ENCODE measurements at places on chromosomes 3 and 15.

DNA sequence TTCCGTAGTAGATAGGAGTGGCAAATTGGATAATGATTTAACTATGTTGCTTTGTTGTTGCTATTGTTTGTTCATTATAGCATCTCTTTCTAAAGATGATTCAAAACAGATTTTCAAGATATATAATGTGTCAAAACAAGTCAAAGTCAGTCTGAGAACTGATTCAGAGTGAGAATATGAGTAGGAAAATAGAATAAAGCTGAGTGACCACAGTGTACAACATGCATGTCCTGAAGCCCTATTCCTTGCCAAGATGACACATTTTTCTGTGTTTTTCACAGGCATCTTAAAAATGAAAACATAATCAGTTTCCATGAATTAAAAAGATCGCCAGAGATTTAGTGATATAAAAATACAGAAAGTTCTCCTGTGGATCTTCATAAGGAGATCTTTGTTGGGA, 57.0 kb upstream of the THRB start:
- no peak for DNase-seq

GRCh38 chr3:72421126-72421525, 427.1 kb downstream of the SHQ1 start:
- DNase-seq, result no peak

DNA sequence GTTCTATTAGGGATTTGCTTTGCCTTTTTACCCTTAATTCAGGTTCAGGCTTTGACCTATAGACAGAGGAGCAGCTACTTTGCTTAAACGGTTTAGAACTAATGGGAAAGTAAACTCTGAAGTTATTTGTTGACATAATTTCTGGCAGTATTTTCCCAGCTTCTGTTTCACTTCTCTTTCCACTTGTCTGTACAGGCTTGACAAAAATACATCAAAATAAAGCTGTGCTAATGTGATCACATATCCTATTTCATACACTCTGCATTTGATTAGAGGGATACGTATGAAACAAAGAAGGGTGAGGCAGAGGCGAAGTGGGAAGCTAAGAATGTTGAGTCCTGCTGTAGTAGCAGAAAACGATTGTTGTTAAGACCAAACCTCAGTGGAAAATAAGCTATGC, 389.1 kb upstream of the RARB start:
- no peak for DNase-seq

DNA sequence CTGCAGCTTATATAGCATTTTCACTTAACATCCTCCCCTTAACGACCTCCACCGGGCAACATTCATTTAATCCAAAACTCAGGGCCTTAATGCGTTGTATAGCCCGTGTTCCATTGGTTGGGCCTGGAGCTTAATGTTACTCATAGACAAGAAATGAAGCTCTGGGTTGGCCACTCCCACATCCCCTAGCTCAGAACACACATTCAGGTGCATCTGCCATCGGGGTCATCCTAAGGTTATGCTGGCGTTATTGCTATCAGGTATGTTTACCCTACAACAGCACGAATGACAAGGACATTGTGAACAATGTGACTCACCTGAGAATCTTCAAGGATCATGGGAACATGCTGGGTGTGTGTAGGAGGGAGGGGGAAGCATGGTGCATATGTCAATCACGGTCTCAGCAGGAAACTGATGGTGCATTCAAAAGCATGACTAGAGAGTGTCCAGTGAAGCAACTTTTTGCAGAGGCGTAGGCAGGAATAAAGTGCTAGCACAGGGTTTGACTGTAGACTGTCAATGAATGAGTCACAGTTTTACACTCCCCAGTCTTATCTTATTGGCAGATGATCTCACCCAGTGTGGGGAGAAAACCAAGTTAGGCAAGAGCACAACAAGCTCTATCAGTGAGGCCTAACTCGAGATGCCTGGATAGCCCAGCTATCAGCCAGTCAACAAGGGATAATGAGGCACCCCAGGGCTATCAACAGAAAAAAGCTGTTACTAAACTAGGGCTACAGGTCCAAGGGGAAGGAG, 402.1 kb upstream of the MCTP2 start:
- peak; percentile 49 for DNase-seq

DNA sequence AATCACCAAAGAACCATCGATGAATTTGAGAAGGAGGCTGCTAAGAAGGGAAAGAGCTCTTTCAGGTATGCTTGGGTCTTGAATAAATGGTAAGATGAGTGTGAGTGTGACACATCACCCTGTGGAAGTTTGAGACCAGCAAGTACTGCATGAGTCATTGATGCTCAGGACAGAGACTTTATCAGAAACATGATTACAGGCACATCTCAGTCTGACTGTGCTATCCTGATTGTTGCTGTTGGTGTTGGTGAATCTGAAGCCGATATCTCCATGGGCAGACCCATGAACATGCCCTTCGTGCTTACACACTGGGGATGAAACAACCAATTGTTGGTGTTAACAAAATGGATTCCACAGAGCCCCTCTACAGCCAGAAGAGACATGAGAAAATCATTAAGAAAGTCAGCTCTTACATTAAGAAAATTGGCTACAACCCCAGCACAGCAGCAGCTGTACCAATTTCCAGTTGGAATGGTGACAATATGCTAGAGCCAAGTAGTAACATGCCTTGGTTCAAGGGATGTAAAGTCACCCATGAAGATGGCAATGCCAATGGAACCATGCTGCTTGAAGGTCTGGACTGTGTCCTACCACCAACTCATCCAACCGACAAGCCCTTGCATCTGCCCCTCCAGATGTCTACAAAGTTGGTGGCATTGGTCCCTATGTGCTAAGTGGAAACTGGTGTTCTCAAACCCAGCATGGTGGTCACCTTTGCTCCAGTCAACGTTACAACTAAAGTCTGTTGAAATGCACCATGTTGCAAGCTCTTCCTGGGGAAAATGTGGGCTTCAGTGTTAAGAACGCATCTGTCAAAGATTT, 20.5 kb downstream of the TM4SF4 start:
- DNase-seq, result no peak

- DNase-seq, result no peak
These were observed 116.4 kb upstream of the AGBL1 start for GRCh38 chr15:85963262-85963760.

- no peak for DNase-seq
These were observed 12.0 kb upstream of the MAP6D1 start for GRCh38 chr3:183837390-183837789.

DNA sequence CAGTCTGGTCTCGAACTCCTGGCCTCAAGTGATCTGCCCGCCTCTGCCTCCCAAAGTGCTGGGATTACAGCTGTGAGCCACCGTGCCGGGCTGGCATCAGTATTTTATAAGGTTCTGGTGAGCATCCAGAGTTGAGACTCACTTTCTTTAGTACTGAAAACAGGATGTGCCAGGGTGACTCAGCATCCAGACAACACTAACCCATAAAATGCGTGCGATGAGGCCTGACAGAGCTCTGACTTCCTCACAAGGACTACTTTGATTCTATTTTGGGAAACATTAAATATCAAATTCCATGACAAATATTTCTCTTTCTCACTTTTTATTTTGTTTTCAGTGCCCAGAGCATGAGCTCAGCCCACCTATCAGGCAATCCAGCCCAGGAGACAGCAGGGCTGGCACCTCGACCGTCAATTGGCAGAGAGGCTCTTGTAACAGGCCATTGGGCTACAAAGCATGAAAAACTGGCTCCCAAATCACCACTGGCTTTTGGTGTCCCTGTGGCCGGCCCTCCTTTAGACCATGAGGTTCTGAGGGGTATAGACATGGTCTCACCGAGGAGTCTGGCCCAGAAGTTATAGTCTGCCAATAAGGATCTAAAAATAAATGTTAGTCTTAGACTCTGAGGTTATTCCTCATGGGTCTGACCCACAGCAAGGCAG, 75.0 kb downstream of the FEM1B start:
- DNase-seq, result no peak

DNA sequence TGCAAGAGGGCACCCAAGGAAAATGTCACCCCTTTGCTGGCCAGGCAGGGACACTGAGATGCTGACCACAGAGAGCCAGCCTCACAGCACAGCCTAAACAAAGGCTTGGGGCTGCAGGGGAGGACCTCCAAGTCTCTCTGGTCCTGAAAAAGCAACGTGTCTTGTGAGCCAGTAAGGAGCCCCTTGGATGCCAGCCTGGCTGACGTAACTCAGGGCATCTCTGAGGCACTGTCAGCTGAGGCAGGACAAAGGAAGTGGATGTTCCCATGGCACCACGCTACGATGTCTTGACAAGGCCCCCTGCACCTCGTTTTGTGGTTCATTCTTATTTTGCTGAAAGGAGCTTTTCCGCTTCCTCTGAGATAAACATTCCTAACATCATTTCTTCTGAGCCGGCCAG, 160.7 kb downstream of the OR4M2 start:
- DNase-seq, result no peak

DNA sequence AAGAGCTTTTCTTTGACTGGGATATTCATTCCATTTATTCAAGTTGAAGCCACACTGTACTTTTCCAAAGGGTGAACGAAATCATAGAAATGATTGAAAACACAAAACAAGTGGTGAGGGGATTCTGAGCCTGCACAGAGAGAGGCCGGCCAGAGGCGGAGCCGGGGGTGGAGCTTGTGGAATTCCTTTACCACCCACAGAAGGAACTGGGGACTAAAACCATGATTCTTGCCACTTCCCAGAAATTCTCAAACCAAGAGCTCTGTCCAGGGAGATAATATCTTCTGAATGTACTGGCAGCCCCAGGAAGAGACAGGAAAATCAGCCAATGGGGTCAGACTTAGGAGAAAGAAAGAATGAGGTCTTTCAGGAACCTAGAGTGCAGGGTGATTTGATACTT, 20.8 kb downstream of the FBN1 start:
- no peak for DNase-seq

DNA sequence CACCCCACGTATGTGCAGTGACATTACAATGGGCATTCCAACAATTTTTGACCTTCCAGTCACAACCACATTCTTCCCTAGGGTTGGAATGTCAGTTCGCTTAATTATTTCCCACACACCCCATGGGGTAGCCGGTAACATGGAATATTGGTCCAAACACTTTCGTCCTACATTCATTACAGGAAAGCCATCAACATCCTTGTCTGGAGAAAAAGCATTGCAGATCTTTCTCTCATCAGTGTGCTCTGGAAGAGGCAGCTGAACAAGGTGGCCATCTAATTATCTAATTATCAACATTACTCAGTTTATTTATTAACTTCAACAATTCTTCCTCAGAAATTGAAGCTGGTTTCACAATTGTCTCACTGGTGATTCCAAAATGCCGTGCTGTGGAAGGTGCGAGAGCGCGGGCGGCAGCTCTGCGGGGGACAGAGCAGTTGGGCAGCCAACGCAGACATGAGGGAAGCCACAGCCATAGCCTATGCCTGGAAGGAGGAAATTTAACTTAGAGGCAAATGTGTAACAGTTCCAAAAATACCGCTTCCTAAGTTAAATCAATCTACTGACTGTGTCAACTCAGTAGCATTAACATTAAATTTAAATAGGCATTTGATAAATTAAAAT, 1158.9 kb upstream of the EPHA6 start:
- no peak for DNase-seq

DNA sequence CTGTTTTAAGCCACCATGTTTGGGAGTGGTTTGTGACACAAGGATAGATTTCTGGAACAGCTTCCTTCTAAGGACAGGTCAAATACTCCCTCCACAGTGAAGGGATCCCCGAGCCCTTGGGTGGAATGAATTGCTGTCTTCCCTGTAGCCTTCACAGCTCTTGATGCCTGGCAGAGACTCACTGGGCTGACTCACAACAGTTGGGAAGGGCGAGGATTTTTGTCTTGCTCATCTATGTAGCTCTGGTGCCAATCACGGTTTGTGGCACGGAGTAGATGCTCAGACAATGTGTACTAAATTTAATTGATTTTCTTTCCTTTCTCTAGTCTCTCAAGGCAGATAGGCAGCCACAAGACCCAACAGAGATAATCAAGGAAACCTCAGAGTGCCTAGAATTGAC, 27.0 kb downstream of the CRYGS start:
- no peak for DNase-seq

Measured in Right ventricle myocardium inferior (tissue), 1 donor.